ENCODE measurements at places on chromosomes 2 and 18.

DNA sequence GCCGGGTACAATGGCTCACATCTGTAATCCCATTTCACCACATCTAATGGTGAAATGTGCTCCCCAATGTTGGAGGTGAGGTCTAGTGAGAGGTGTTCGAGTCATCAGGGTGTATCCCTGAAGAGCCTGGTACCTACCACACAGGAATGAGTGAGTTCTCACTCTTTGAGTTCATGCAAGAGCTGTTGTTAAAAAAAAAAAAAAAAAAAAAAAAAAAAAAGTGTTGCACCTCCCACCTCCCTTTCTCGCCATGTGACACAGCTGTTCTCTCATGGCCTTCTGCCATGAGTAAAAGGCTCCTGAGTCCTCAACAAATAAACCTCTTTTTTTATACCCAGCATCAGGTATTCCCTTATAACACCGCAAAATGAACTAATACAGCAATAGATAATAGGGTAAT is 106.3 kb downstream of the C2orf74 start:
- DNase-seq: no peak

- peak; percentile 70 for DNase-seq
Measured at GRCh38 chr18:22324191-22325131, 93.3 kb downstream of the CTAGE1 start.

GRCh38 chr2:102999958-103000357 is 238.1 kb downstream of the TMEM182 start:
- no peak for DNase-seq

DNA sequence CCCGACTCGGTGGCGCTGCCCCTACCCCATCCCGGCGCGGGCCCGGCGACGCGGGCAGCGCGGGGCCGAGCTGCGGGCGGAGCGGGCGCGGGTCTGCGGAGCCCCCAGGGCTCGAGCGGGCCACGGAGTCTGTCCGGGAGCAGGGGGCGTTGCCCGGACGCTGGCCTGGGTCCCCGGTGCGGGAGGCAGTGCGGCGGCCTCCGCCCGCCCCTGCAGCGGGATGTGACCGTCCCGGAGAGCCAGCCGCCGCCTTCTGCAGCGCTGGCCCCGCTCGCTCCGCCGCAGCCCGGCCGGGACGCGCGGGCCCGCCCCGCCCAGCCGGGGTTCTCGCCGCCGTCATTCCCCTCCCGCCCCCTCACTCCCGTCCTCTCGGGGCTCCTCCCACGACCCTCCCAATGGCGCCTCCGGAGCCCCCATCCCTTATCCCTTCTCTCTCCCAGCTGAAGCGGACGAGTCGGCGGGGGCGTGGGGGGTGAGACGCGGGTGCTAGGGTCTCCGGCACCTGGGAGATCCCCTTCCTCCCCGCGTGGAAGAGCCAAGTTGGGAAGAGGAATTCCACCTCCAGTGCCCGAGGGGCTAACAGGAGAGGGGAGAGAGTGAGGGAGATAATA is at the start of gene FNDC4:
FNDC4 (minus strand) TSS at position 257 of the 611 bp plus-strand sequence. CDS start 521 bp downstream, outside the sequence.
- DNase-seq: peak; percentile 59

- DNase-seq: no peak
Measured at GRCh38 chr2:233862261-233862768, 5.9 kb downstream of the MSL3B start.

GRCh38 chr2:20543469-20544152 is 96.7 kb downstream of the RHOB start:
- DNase-seq: no peak

Data from hepatocyte (in vitro differentiated cells).